NCI-H2107 (cell line): ENCODE measurements at places on chromosomes 11 and 22.

- DNase-seq = no peak
Observed at GRCh38 chr11:135069063-135069462, 657.0 kb upstream of the B3GAT1 start.

DNA sequence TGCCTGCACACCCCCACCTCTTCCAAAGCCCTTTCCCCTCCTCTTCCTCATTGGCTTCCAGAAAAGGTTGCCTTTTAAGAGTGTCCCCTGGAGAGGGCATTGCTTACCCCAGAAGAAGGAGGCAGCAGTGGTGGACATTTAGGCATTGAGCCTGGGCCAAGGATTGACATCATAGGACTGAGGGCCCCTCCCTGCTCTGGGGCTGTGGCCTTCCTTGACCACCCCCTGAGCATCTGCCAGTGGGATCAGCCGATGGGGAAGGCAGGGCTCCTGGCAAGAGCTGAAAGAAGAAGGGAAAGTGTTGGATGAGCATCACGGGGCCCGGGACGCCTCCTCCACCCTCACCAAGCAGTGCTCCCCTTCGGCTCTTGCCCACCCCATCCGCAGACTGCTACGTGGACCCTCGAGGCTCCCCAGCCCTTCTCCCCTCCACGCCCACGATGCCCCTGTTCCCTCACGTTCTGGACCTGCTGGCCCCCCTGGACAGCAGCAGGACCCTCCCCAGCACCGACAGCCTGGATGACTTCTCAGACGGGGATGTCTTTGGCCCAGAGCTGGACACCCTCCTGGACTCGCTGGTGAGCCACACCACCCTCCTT, 37.4 kb downstream of the ZC3H7B start:
- DNase-seq = no peak

DNA sequence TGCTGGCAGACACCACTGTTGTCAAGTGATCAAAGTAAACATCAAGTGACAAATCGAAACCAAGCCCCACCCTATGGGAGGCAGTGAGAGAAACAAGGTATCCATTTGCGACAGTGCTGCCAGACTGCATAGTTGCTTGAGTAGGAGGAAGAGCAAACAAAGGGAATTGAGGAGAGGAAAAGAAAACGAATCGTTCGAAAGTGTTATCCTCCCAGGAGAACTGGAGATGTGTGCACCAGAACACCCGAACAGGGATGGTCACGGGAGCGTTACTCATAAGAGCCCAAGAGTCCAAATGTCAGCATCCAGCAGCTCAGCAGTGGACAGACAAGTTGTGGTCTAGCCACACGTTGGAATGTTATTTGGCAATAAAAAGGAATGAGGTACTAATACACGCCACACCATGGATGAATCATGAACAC, 58.4 kb upstream of the NUP50 start:
- no peak for DNase-seq

- no peak for DNase-seq
Observed at GRCh38 chr11:24253237-24253760, 243.6 kb upstream of the LUZP2 start.

GRCh38 chr11:67265633-67266448, 432 bp upstream of the GRK2 start:
- peak; percentile 41 for DNase-seq

- DNase-seq = no peak
Observed at GRCh38 chr11:19013181-19013857, 47.2 kb downstream of the MRGPRX2 start.

GRCh38 chr11:68750195-68751003, 921 bp downstream of the TESMIN start:
- no peak for DNase-seq

DNA sequence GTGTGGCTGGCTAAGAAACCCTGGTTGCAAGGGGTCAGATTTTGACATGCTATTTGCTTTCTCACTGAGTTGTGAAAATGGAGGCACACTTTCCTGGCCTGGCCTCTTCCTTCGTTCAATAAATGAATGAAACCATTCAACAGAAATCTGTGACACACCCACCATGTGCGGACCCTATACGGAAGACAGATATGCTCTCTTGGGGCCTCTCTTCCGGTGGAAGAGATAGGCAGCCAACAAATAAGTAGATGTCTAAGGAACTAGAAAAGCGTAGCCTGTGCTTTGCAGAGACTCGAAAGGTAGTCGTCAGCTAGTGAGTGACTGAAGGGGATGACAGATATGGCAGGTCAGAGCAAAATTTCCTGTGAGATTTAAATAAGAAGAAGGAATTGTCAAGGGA, 5.3 kb downstream of the KCNQ1OT1 start:
- no peak for DNase-seq

DNA sequence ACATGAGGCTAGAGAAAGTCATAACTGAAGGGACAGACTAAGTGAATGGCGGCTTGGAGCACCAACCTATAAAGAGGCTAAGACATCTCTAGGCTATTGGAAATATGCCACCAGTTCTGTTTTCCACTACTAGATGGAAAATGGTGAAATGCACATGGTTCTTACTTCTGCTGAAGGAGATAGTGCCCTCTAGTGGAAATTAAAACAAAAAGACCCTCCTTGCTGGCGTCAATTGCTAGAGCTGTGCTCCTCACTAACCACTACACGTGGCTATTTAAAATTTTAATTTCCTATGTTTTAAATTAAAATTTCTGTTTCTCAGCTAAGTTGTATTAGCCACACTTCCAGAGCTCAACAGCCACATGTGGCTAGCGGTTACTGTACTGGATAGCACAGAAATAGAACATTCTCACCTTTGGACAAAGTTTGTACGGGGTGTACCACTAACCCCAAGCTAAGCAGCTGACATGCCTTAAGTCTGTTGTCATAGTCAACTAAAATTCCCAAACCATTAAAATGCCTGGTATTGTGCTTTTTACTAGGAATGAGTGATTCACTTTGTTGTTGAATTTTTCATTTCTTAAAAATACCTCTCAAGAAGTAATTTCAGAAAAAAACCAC, 34.1 kb upstream of the CALCA start:
- peak; percentile 14 for DNase-seq

DNA sequence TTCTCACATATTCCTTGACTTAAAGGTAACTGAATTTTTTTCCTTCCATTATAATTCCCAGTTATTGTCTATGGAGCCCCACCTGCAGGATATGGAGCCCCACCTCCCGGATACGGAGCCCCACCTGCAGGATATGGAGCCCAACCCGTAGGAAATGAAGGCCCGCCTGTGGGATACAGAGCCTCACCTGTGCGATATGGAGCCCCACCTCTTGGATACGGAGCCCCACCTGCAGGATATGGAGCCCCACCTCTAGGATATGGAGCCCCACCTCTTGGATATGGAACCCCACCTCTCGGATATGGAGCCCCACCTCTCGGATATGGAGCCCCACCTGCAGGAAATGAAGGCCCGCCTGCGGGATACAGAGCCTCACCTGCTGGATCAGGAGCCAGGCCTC, 28.1 kb downstream of the WBP2NL start:
- no peak for DNase-seq
